ENCODE measurements at places on chromosomes 12 and 14.
A peak's percentile ranks its signal among the peaks of the same experiment; 100 is the strongest.

GRCh38 chr14:91893007-91893406 is 25.7 kb upstream of the TC2N start:
- ATAC-seq: peak; percentile 55

DNA sequence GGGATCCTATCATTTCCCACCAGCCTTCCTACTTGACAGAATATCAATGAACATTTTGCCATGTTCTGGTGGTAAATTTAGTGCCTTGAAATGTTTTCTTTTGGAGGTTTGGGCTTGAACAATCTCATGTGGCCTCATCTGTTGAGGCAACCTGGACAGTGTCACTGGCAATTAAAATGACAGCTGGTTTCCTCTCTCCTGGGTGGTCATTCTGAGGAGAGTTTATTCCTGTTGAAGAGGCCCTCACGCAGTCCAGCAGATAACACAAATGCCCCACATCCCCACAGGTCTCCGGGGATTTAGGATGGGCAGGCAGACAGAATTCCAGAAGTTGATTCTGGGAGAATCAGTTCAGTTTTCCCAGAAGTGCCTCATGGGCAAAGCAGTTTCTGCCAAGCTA is 41.9 kb downstream of the MMAB start:
- ATAC-seq: no peak

GRCh38 chr12:48988030-48988649 is 10.0 kb downstream of the WNT1 start:
- peak; percentile 88 for ATAC-seq

- ATAC-seq: no peak
Measured at GRCh38 chr14:55026441-55026792, 482 bp downstream of the WDHD1 start.

- peak; percentile 82 for ATAC-seq
Measured at GRCh38 chr12:94676031-94676641, 25.8 kb upstream of the TMCC3 start.

- ATAC-seq: peak; percentile 7
Measured at GRCh38 chr12:100164153-100164704, 21.6 kb upstream of the BLTP3B start.

DNA sequence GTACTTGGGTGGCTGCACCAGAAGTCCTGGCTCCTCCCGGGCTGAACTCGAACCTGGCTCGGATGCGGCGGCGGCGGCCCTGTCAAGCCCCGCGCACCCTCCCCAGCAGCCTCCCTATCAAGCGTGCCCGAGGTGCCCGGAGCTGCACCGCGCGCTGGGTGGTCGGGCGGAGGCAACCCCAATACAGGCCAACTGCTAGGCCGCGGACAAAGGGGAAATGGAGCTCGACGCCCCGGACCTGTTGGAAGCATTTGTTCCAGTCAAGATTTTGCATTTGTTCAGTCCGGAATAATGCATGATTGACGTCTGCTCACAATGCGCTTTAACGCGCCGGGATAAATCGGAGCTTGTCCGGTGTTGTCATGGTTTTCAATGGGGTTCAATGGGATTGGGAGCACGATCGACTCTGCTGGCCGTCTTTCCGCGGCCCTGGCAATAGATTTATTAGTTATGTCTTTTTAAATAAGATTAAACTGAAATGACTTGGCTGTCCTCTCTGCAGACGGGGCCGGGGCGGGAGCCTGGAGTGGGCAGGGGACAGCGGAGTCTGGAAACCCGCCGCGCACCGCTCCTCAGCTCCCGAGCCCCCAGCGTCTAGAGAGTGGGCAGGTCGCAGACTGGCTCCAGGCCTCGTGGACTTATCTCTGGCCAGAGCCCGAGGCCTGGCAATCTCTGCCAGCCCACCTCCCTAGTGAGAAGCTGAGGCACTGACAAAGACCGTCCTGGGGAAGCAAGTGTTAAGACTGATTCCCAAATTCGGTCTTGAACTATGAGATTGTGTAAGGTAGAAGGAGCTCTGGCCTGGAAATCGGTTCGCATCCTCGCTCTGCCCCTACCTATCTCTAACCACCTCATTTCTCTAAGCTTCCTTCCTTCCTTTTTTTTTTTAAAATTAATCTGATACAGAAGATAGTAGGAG is 1.7 kb upstream of the NKX2-8 start:
- no peak for ATAC-seq

GRCh38 chr12:102702447-102703114 is 214.5 kb downstream of the PAH start:
- ATAC-seq: no peak
